ENCODE measurements at places on chromosomes 1 and 21.
A peak's percentile ranks its signal among the peaks of the same experiment; 100 is the strongest.

GRCh38 chr1:98145655-98146054 is 224.8 kb upstream of the DPYD start:
- no peaks in the 10 kb centered on the region for H3K36me3 ChIP-seq
- no peak overlapping the region for H3K4me3 ChIP-seq
- no peaks in the 10 kb centered on the region for H3K4me1 ChIP-seq
- DNase-seq = no peak

GRCh38 chr21:41338455-41338854 is 21.9 kb downstream of the FAM3B start:
- H3K4me1 ChIP-seq = no peaks in the 10 kb centered on the region
- H3K36me3 ChIP-seq = no peaks in the 10 kb centered on the region

GRCh38 chr1:180842491-180843275 is 70.0 kb upstream of the KIAA1614 start:
- H3K4me3 ChIP-seq = no peak overlapping the region
- no peaks in the 10 kb centered on the region for H3K27me3 ChIP-seq
- no peaks in the 10 kb centered on the region for H3K36me3 ChIP-seq
- no peak for DNase-seq
- H3K4me1 ChIP-seq = no peaks in the 10 kb centered on the region

GRCh38 chr1:45057542-45057941 is 45.5 kb downstream of the UROD start:
- no peaks in the 10 kb centered on the region for H3K36me3 ChIP-seq
- no peak overlapping the region for H3K4me3 ChIP-seq
- DNase-seq = peak; percentile 26
- H3K27ac ChIP-seq = no peak overlapping the region

GRCh38 chr1:162554258-162554657 is 7.3 kb upstream of the UAP1 start:
- no peaks in the 10 kb centered on the region for H3K36me3 ChIP-seq
- H3K27ac ChIP-seq = no peak overlapping the region

DNA sequence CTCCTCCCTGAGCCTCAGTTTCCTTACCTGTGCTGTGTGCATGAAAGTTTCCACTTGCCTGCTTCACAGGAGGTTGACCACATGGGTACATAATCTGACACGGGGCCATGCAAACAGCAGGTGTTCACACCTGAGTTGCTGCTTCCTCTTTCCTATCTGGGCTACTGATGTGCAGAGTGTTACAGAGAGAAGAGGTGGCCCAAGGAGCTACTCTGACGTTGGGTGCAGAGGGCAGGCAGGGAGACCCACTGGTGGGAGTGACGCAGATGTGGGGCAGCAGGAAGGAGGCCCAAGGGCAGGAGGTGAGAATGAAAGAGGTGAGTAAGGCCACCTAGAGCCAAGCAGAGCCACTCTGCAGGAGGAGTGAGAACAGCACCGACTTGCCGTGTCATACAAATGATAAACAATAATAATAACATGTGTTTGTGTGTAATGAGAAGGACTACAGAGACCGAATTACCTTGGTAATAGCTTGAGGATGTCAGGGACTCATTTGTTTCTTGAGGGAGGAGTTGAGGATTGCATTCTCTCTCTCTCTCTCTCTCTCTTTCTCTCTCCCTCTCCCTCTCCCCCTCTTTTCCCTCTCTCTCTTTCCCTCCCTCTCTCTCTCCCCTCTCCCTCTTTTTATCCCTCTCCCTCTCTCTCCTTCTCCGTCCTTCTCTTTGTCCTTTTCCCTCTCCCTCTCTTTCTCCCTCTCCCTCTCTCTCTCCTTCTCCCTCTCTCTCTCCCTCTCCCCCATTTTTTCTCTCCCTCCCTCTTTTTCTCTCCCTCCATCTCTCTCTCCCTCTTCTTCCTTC is 87.4 kb upstream of the IGSF21 start:
- H3K4me1 ChIP-seq = peaks cover 5% of the 10 kb centered on the region
- H3K36me3 ChIP-seq = no peaks in the 10 kb centered on the region
- H3K27me3 ChIP-seq = no peaks in the 10 kb centered on the region
- DNase-seq = no peak
- no peak overlapping the region for H3K27ac ChIP-seq

DNA sequence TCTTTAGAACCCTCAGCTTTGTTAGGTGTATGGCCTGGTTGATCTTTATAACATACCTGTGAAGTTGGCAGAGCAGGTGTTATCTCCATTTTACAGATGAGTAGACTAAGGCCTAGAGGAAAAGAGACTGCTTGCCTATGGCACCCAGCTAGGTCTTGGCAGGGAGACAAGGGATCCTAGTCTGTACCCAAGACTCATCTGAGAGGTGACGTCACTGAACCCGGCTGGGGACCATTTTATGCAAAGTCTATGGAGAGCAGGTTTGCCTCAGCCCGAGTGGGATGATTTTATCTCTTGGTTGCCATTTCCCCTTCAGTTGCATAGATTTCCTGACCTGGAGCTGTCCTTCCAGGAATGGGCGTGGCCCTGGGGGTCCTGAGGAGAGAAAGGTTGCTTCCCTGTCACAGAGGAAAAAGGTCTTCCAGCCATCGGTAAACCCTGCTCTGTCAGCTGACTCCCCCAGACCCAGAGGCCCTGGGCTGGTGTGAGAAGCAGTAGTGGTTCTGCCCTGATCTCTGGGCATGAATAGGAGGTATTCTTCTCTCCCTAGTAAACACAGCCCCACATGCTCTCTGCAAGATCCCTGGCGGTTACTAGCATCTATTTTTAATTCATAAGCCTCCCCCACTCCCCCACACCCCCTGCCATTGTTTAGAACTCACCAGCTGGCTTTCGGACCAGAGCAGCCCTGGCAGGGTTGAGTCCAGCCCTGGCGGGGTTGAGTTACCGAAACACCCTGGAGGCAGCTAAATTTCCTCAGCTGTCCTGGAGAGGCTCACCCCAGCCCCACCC is 19.6 kb downstream of the TMCC2 start:
- H3K27ac ChIP-seq = no peak overlapping the region
- no peak overlapping the region for H3K4me3 ChIP-seq

DNA sequence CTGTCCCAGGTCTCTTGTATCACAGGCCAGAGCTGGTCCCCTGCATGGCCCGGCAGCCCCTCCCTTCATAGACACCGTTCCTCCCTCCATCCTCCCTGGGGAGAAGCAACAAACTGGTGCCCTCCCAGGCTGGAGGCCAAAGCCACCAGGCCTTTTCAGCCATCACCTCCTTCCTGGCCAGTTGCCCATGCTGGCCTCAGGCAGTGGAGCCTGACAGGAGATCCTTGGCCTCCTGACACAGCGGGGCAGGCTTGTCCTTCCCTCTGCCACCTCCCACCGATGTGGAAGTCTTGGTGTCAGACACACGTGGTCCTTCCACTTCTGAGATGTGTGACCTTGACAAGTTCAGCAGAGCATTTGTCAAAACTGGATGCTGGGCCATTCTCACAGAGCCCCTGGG is 206.0 kb downstream of the HIVEP3 start:
- H3K4me3 ChIP-seq = no peak overlapping the region
- no peak overlapping the region for H3K27ac ChIP-seq
- H3K27me3 ChIP-seq = no peaks in the 10 kb centered on the region
- H3K36me3 ChIP-seq = no peaks in the 10 kb centered on the region
- DNase-seq = no peak
- H3K4me1 ChIP-seq = peaks cover 28% of the 10 kb centered on the region

DNA sequence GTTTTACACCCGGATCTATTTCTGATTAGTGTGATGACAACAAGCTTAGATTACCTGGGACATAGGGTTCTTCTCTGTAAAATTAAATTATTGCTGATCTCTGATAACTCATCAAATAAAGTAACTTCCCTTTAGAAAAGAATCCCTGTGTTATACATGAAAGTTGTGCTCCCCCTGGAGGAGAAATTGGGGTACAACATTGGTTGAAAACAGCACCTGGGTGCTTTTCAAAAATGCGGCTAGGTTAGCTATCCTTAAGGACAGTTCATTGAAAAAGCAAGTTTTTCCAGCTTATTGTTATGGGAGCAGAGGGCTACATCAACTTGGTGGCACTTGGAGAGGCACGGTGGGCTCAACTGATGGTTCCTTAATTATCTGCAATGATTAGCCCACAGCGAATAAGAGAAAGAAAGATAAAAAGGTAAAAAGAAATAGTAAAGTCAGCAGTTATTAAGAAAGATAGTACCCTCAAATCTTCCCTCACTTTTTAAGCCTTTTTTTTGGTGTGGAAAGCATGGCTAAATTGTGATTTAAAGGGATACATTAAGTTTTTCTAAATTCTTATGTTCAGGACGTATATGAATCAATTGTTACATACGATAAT is 97.8 kb downstream of the FMN2 start:
- peak; percentile 78 for DNase-seq
- no peaks in the 10 kb centered on the region for H3K36me3 ChIP-seq
- H3K27ac ChIP-seq = no peak overlapping the region
- H3K4me1 ChIP-seq = no peaks in the 10 kb centered on the region

GRCh38 chr1:62722796-62723195 is 34.6 kb upstream of the DOCK7 start:
- H3K27me3 ChIP-seq = no peaks in the 10 kb centered on the region
- H3K4me3 ChIP-seq = no peak overlapping the region
- no peak for DNase-seq
- H3K27ac ChIP-seq = no peak overlapping the region

- H3K27ac ChIP-seq = no peak overlapping the region
- H3K4me1 ChIP-seq = no peaks in the 10 kb centered on the region
- no peaks in the 10 kb centered on the region for H3K36me3 ChIP-seq
Observed at GRCh38 chr1:63915121-63915520, 141.3 kb downstream of the ROR1 start.

DNA sequence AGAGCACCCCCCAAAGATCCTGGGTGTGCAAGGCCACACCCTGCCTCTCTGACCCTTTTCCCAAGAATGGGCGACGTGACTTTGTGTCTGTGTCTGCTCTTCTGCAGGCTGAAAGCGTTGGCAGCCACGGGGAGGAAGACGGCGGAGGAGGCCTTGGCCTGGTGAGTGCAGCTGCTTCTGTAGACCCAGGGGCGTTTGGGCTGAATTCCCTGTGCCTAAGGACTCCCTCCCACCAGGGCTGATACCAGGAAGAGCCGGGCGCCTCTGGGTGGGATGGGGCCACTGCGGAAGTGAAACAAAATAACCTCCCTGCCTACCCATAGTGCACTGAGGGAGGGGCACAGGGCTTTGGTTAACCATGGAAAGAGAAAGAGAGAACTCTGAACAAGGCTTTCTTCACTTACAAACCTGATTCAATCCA is 2.5 kb downstream of the UBASH3A start:
- H3K36me3 ChIP-seq = no peaks in the 10 kb centered on the region
- no peak overlapping the region for H3K4me3 ChIP-seq
- no peaks in the 10 kb centered on the region for H3K27me3 ChIP-seq

DNA sequence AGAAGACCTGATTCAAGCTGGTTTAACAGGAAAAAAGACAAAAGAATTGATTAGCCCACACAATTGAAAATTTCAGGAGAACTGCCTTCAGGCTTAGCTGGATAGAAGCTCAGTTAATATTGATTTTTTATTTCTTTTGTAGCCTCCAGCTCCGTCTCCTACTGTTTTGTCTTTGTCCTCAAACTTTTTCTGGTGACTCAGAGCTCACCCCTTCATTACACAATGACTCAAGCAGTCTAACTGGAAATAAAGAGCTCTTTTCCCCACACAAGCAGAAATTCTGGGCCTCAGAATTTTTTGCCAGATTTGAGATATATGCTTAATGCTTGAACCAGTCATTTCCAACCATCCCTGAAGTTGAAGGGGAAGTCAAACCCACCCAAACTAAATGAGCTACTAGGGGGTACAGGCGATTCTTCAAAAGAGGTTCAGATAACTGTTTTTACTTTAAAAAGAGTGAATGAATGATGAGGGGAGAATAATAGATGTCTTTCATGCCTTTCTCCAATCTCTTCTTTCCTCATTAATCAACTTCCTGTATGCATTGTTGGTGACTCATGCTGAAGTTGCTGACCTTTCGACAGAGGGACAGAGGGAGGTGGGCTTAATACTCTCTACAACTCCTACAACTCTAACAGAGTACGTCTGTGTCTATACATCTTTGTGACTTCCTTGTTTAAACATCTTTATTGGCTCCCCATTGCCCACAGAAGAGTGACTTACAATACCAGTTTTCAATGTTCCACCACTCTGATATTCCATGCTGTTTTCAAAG is 6.2 kb upstream of the ACP6 start:
- DNase-seq = no peak
- H3K27ac ChIP-seq = no peak overlapping the region
- H3K27me3 ChIP-seq = no peaks in the 10 kb centered on the region
- H3K4me3 ChIP-seq = no peak overlapping the region
- no peaks in the 10 kb centered on the region for H3K4me1 ChIP-seq
- H3K36me3 ChIP-seq = no peaks in the 10 kb centered on the region

DNA sequence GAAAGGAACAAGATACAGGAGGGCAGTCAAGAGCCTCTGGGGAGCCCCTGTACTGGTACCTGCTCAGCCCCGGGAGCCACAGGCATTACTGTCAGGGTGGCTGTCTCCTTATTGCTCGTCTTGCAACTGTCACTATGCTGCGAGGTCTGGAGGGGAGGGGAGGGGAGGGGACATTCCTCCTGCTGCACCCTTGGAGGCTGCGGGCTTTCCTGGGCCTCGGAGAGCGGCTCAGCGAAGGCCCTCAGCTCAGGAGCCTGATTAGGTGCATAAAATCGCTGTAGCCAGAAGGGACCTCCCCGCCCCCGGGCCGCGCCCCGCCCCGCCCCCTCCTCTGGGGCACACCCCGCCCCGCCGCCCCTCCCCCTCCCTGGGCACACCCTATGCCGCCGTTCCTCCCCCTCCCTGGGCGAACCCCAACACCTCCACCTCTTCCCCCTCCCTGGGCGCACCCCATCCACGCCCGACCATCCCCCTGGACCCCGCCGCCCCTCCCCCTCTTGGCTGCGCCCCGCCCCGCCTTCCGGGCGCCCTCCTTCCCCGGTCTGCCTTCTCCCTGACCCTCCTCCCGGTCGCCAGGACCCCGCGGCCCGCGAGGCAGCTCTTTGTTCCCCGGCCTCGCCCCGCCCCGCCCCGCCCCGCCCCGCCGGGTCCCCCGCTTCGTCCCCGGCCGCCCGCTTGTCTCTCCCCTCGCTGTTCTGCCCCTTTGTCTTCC is 35.5 kb downstream of the CACHD1 start:
- H3K27me3 ChIP-seq = no peaks in the 10 kb centered on the region
- H3K36me3 ChIP-seq = no peaks in the 10 kb centered on the region
- H3K4me1 ChIP-seq = no peaks in the 10 kb centered on the region
- no peak for DNase-seq
- H3K27ac ChIP-seq = no peak overlapping the region

- H3K27ac ChIP-seq = no peak overlapping the region
- no peak overlapping the region for H3K4me3 ChIP-seq
- H3K36me3 ChIP-seq = no peaks in the 10 kb centered on the region
- DNase-seq = no peak
- H3K27me3 ChIP-seq = no peaks in the 10 kb centered on the region
Observed at GRCh38 chr1:27004471-27005165, 8.0 kb downstream of the TENT5B start.

DNA sequence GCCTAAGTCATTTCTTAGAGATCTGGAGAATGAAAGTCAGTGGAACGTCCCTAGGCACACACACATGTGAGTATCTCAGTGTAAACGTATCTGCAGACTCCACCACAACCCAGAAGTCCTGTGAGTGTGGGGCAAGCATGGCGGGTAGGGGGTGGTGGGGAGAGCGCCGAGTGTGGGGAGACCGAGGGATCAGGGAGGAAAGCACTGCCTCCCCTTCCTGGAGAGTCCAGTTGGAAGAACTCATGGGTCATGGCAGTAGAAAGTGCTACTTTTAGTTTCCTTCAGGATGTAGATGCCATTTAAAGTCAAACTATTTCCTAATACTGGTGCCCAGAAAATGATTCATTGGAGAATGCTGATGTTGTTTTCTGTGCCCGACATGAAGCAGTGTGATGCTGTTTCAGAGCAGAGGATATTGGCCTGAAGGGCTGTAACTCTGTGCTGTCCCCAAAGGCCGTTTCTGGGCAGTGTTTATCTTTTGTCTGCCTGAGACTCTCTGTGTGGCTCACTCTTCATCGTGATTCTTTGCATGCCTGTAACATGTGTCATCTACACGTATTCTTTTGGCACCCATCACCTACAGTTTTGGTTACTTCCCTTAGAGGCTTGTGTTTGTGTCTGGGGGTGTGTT is 45.7 kb upstream of the TSPAN2 start:
- no peak overlapping the region for H3K27ac ChIP-seq
- H3K27me3 ChIP-seq = no peaks in the 10 kb centered on the region
- no peaks in the 10 kb centered on the region for H3K36me3 ChIP-seq
- H3K4me3 ChIP-seq = no peak overlapping the region

Data from Karpas-422 (cell line).